ENCODE measurements at places on chromosomes 4 and X.

DNA sequence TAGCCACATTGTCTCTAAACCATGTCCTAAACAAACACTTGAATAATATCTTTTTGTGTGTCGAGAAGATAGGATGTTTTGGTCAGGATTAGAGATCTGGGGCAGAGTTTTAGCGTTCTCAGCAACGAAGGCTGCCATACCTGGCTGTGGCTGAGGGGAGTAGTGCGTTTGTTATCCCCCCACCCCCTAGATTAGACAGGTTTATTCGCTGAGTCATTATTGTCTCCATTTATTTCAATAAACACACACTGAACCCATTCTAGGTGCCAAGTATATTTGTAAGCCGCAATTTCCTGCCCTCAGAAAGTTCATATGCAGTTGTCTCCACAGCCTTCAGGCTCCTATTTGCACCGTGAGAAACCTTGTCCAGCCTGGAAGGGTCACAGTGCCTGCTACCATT is 1684.8 kb upstream of the TENM3 start:
- DNase-seq, result no peak

DNA sequence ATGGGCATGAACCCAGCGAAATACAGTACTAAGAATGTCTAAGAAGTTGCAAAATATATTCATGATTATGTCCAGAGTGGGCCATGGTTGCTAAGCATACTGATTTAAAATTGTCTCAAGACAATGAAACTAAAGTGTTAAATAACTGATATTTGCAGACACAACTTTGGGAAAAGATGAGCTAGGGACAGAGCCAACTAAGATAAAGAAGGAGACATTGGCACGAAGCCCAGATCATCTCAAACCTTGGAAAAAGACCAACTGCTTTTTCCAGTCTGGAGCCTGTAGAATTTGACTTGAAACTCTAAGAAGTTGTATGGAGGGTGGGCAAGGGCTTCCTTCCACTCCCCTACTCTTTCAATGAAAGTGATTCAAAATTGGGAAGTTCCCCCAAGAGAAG is 108.5 kb upstream of the GLRA2 start:
- DNase-seq, result no peak

DNA sequence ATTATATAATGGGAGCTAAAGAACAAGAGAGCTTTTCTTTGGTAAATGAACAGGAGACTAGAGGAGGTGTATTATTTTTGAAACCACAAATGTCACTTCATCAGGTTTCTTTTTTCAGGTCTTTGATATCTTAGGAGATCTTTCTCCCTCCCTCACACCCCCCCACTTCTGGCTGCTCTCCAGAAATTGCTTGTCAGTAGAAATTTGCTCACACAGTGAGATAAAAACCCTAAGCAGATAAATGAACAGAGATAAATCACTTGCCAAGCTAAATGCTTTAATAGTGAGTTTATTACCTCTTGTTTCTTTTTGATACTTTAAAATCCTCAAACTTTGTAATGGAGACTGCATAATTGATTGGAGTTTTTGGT is 421.2 kb upstream of the TENM3 start:
- no peak for DNase-seq

GRCh38 chrX:75118296-75118695 is 37.8 kb downstream of the ABCB7 start:
- no peak for DNase-seq

DNA sequence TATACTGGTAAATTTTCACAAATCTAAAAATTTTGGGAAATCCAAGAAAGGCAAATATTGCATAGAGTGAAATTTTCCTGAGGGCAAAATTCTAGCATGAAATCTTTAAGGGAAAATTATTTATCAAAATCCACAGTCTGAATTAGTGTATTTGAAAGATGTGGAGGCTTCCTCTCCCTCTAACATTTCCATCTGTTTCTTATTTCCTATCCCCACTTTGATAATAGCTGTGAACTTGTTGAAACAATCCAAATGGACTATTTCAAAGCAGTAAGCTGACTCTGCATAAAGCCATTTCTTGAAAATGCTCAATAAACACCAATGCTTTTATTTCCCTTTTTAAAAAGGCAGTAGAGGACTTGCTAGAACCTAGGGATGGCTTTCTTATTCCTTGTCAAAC is 107.3 kb upstream of the PABPC4L start:
- DNase-seq, result no peak

- DNase-seq, result no peak
Observed at GRCh38 chrX:28016823-28017222, 35.6 kb upstream of the DCAF8L1 start.

DNA sequence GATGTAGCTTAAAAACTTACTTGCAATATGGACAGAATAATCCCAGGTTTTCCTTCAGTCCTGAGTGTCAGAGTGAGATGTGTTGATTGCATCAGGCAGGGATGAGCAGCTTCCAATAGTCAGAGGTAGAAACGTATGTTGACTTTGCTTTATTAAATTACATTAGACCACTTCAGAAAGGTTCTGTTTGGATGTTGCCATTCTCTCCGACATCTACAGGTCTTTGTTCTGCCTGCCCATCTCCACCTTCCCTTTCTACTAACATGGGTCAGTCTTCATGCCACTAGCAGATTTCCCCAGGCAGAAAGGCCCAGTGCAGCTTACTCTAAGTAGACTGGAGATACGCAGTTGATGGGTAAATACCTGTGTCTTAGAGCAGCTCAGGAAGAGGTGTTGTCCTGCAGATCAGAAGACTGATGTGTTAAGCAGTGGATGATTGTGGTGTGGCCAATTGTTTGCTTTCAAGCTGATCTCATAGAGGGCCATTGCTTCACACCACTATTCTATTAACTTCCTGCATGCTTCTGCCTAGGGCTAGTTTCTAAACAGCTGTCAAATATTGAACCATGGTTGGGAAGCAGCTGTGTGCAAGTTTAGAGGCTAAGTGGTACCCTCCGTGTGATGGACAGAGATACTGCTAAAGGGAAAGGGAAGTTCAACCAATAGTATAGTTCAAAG is 1.8 kb downstream of the FRMPD4 start:
- DNase-seq, result no peak

DNA sequence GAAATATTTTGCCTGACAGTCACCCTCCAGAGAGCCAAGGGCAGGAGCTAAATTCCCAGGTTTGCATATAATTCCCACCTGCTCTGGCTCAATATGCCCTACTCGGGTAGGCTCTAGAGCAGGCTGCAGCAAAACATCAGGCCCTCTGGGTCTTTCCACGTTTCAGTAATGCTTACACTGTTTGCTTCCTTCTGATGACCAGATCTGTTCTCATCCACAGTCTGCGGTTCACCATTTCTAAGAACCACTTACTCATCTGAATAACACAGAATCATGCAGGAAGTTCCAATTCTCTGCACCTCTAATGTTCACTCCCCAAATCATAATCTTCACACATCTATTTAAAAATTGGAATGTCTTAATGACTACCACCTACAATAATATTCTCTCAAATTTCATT is 141.4 kb downstream of the PPP3CA start:
- no peak for DNase-seq

DNA sequence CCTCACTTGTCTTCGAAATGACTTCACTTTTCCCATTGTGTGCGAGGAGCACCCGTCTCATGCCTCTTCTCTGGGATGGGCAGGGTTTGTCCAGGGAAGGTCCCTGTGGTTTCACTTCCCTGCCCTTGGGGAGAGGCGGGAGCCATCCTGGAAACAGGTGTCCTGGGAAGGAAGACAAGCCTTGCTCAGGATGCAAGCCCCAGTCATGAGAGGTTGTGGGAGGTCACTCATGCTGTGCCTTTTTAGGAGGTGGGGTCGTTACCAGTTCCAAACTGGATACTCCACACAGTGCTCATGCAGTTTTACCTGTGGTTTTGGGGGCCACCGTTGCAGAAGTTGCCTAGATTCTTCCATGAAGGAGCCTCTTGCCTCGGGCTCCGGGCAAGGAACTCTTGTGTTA is 3.8 kb downstream of the RGS12 start:
- no peak for DNase-seq

GRCh38 chrX:24025741-24026403 is 1.1 kb downstream of the KLHL15 start:
- DNase-seq, result no peak

- DNase-seq, result no peak
Observed at GRCh38 chr4:138796761-138797160, 218.8 kb upstream of the NOCT start.

GRCh38 chr4:36255577-36255976 is 11.3 kb upstream of the ARAP2 start:
- peak; percentile 39 for DNase-seq

GRCh38 chr4:151990201-151990600 is 229.4 kb upstream of the GATB start:
- DNase-seq, result no peak

DNA sequence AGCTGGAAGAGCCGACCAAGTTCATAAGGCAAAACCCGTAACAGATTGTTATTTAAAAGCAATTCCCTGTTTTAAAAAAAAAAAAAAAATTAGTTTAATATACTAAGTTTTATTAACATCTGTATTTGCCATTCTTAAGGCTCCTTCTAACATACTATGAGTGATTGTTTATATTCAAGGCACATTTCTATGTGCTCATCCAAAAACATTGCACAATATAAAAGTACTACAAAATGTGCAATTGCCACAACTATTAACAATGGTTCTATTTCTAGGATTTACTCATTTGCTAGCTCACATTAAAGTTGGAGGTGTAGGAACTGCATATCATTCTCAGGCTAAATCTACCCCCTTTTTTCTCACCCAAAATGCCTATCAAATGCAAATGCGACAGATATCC is 46.1 kb downstream of the CNOT6L start:
- no peak for DNase-seq

DNA sequence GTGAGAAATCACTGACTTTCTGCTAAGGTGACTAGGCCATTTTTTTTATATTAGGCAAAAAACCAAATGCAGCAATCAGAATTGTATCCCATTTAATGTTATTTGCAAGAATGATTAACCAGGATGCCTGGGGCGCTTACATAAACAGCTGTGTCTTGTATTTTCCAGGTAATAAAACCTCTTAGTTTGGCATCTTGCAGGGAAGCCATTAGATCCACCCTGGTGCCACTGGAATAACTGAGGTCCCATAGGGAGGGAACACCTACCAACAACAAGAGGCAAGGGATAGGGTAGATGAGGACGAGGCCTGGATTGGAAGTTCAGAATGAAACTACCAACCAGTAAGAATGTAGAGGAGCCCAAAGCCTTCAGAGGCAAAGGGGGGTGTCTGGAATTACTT is 288.3 kb downstream of the ARHGAP24 start:
- DNase-seq, result no peak

- DNase-seq, result no peak
Observed at GRCh38 chrX:12210196-12210815, 72.0 kb downstream of the FRMPD4 start.

DNA sequence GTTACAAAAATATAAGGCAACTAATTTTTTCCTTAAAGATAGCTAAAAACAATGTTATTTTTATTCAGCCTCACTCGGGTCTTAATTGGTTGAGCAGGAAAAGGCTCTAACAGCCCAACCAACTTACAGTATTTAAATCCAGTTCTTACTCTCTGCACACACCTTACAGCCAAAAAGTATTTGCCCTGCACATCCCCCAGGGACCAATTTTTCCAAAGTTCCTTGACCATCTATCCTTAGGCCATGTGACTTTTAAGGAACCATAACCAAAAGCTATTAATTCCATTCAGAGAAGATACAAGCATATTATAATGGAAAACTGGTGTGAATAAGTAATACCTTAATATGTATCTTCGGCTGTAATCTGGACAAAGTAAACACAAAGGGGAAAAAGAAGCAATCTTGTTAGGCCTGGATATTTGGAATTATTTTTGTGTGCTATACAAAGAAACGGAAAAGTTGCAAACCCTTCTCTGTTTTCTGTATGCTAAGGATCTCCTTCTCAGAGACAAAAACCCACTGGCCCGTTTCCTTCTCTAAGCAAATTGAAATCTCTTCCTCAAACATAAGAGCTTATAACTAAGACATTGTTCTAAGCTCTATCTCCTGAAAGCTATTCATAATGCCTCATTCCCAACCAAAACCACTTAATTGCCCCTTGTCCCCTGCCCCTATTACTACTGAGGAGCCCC is 1.0 kb upstream of the THAP9 start:
- no peak for DNase-seq

Data from activated CD4-positive, alpha-beta T cell treated with anti-CD3 and anti-CD28 coated beads, Interleukin-2, amount 50 U/mL, for 24 hours (primary cell).